ENCODE measurements at places on chromosomes 12 and 14.
A peak's percentile ranks its signal among the peaks of the same experiment; 100 is the strongest.

GRCh38 chr12:55929306-55929791 lies 1.6 kb upstream of the DGKA start:
- peak; percentile 82 for DNase-seq

- no peak for DNase-seq
These were observed 7.3 kb downstream of the PHB2 start for GRCh38 chr12:6963016-6963731.

DNA sequence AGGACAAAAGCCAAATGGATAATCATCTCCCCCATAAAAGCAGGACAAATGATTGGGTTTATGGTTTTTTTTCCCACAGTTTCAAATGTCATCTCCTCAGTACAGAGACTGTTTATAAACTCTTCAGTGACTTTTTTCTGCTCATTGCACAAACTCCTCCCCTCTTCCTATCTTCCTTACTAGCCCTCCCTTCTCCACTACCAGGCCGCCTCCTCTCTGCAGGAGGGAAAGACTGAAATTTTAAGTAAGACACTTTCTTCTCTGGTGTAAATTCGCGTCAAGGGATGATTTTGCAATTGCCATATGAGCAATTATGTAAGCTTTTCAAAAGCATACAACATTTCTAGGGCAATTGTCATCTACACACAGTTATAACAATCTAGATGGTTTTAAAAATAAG lies 37.0 kb downstream of the BTG1 start:
- no peak for DNase-seq

- DNase-seq, result peak; percentile 53
These were observed 90.0 kb downstream of the RIN3 start for GRCh38 chr14:92603309-92604242.

GRCh38 chr14:46063872-46064271 lies 587.7 kb downstream of the RPL10L start:
- DNase-seq, result no peak

- no peak for DNase-seq
These were observed 91.2 kb downstream of the RFLNA start for GRCh38 chr12:124386059-124386458.

GRCh38 chr12:111687255-111687654 lies 1.4 kb downstream of the ACAD10 start:
- DNase-seq, result no peak
